Bronchial epithelial cell (primary cell): ENCODE measurements at places on chromosomes 7 and 10.
A peak's percentile ranks its signal among the peaks of the same experiment; 100 is the strongest.

DNA sequence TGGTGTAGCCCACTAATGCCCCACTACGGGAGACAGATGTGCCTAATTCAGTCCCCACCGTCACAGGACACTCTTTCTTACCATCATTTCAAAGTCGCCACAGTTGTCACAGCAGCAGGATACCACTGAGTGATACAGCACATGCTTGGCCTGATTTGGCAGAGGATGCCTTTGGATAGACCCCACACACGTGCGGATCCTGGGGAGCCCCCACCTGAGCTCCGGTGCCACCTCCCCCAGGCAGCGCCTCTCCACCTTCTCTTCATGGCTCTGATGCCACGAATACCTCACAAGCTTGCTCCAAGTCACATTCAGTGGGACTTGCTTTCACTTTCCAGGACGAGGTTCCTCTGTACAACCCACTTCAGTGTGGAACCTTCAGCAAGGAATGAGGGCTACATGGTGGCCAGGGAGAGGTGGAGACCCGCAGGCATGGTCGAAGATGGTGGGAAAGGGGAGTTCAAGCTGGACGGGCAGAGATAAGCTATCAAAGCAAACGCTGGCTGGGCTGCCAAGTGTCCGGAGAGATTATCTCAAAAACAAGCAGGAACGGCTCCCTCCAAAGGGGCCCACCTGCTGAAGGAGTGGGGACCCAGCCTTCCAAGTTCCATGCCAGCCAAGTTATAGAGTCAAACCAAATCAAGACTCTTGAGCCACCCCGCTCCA, 107.4 kb downstream of the ZRANB1 start:
- DNase-seq = no peak

GRCh38 chr10:49081547-49082275, 33.6 kb downstream of the VSTM4 start:
- DNase-seq = no peak

- no peak for DNase-seq
Measured at GRCh38 chr7:21965291-21965690, 19.6 kb upstream of the CDCA7L start.

DNA sequence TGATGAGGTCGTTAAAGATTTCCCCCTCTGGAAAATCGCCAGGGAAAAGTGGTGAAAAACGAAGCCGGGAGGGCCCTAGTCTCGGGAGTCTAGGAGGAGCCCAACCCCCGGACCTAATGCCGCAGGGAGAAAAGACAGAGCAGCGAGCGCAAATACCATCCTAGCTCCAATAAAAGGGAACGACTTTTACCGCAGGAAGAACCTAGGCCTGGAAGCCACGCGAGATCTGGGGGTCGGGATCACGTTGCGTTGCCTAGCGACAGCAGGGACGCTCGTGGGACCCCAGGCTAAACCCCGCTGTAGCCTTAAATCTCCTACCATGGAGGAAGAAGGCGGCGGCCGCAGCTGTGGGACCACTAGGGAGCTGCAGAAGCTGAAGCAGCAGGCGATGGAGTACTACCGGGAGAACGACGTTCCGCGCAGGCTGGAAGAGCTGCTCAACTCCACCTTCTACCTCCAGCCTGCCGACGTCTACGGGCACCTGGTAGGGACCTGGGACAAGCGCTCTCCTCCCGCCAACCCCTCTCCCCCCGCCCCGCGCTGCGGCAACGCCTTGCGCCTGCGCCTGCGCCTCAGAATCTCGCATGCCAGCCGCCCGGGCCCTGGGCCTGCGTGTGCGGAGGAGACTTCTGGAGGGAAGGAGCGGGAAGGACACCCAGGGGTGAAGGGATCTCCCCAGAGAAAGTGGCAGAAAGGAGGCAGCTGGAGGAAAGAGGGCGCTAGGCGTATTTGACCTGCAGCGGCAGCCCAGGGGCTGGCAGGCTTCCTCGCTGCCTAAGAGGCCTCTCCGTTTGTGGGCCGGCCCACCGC, at the start of gene ENO4:
Gene ENO4, plus strand, starts transcription at position 252 of the 810 bp plus-strand sequence. Its CDS starts 68 bp downstream, at position 320.
- DNase-seq = peak; percentile 80

DNA sequence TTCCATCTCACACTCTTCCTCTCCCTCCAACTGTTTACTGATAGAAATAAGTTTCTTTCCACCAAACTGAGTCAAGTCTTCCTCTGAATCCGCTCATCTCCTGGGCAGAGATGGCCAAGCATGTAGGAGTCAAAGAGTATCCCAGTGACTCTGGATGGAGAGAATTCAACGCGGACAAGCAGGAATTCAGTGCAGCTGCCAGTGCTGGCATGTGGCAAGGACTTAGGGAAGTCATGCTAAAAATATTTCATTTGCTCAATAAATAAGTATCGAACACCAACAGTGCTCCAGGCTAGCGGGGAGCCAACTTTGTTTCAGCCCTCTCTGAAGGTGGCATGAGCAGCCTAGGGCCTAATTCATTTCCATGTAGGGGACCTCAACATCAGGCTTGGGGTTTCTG, 351.6 kb upstream of the ZMIZ1 start:
- DNase-seq = peak; percentile 15

DNA sequence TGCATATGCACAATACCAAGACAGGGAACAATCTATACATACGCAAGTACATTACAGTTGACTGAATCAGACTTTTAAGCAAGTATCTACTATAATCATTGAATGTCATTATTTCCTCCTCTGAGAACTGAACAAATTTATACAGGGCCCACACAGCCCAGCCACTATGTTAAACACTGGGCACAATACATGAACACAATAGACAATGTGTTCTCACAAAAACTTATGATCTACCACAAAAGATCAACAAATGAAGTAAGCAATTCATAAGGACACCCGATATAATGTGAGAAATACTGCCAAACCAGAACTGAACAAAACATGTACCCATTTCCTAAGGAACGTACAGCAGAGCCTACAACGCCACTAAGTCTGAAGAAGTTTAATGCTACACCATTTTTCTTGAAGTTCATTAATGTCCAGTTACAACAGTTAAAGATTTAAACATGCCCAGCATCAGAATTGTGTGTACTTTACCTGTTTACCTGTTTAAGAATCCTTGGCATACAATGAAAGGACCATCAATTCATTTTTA, 31.5 kb downstream of the SHTN1 start:
- DNase-seq = no peak

GRCh38 chr7:35374858-35375257, 121.0 kb upstream of the TBX20 start:
- no peak for DNase-seq

GRCh38 chr7:98162758-98163157, 48.5 kb upstream of the BHLHA15 start:
- DNase-seq = peak; percentile 24

- DNase-seq = peak; percentile 1
Measured at GRCh38 chr7:69654381-69654780, 56.1 kb downstream of the AUTS2 start.

DNA sequence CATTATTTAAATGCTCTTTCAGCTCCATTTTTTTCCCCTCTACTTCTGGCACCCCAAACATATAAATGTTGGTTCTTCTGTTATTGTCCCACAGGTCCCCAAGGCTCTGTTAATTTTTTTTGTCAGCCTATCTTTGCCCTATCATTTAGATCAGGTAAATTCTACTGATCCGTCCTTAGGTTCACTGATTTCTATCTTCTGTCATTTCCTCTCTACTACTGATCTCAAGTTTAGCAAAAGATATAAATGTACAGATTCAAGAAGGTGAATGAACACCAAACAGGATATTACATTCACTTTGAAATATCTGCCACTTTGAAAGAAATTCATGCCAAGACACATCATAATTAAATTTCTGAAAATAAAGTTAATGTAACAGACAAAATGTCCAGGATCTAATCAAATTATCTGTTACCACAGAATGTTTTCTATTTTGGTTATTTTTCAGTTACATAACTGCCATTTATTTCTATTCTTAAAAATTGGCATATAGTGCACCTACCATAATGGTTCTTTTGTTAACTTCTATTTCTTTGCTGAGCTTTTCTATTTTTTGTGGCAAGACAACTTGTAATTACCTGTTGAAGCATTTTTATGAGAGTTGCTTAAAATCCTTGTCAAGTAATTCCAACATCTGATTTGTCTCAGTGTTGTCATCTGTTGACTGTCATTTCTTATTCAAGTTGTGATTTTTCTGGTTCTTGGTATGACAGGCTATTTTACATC, 12.1 kb upstream of the CUBN start:
- DNase-seq = no peak

DNA sequence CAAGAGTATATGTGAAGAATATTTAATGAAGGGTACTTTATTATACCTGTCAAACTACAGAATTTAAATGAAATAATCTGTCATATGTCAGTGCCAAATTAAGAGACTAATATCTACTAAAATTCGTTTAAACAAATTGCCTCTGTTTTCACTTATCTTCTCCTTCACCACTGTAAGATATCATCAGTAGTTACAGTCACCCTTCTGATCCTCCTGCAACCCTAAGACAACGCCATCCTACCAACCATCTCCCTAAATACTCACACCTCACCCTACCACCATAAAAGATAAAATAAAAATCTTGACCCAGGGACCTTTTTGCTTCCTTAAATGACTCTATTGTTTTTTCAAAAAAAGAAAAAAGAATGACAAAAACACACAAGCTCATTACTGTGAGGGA, 20.8 kb downstream of the EZH2 start:
- no peak for DNase-seq

- DNase-seq = peak; percentile 5
Measured at GRCh38 chr7:12062062-12062461, 149.0 kb upstream of the TMEM106B start.

DNA sequence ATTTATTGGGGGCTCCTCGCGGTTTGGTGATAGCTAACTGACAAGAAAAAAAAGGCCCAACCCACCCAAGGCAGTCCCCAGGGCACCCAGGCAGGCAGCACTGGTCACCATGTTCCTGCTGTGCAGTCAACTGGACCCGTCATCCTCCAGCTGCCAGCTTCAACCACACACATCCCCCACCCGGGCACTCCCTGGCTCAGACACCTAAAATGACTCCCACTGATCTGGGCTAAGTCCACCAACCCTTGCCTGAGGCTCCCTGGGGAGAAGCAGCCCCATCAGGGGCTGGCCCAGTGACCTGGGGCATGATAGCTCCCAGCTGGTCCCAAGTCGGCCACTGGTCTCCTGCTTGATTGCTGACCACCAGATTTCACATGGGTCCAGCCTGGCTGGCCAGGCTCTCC, 161.8 kb downstream of the NRF1 start:
- no peak for DNase-seq

GRCh38 chr7:125424721-125425120, 495.1 kb upstream of the POT1 start:
- DNase-seq = peak; percentile 92

DNA sequence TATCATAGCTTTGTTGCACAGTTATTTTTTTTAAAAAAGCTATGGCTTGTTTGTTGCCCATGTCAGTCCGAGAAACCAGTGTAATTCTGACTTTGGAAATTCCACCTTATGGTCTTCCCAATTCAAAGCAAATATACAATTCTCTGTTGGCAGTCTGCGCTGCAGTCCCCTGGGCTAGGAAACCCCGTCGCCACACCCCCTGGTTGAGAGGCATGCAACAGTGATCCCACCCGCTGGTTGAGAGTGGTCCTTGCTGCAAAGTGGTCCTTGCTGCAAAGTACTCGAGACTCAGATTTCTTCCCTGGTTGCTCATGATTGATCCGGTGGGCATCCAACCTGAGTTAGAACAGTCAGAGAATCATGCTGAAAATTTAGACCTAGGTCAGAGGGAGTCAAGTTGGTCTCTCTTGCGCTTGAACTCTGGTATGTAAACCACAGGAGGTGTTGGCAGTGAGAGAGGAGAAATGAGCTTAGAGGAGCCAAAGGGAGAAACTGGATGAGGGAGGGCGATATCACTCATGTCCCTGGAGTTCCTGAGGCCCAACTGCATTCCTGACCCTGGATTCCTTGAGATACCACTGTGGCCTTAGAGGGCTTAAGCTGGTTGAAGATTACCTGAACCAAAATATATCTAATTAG, 45.0 kb upstream of the STK17A start:
- no peak for DNase-seq

DNA sequence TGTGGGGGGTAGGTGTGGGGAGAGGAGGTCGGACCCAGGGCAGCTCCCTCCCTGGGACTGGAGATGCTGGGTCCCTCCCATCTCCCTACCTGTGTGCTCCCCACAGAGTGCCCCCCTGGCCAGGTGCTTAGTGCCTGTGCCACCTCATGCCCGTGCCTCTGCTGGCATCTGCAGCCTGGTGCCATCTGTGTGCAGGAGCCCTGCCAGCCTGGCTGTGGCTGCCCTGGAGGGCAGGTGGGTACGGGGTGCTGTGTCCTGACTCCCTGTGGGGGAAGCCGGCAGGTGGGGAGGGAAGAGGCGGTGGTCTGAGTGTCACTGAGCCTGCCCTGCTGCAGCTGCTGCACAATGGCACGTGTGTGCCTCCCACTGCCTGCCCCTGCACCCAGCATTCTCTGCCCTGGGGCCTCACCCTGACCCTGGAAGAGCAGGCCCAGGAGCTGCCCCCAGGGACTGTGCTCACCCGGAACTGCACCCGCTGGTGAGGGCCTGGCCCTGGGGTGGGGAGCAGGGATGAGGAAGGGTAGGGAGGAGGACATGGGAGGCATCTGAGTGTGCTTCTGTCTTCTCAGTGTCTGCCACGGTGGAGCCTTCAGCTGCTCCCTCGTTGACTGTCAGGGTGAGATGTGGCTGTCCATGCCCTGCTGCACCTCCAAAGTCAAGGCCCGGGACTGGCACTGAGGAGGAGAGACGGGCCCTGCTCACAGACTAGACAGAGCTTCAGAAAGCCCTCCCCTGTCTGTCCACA, 11.7 kb upstream of the ZNF862 start:
- DNase-seq = no peak

GRCh38 chr7:22013711-22014110, 68.0 kb upstream of the CDCA7L start:
- DNase-seq = no peak

DNA sequence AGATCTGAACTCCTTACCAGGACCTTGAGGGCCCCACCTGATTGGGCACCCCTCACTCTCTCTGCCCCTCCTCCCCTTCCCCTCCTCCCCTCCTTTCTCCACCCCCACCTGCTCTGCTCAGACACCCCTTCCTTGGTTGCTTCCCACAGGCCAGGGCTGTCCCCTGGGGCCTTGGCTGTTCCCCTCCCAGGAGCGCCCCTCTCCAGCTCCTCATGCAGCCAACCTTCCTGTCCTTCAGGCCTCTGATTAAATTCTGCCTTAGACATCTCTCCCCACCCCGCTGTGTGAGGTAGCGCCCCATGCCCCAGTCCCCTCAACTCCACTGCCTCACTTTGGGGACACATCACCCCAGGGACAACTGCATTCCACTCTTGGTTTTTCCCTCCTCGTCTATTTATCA, 32.4 kb downstream of the HTRA1 start:
- no peak for DNase-seq

GRCh38 chr10:86795353-86795752, 38.9 kb downstream of the BMPR1A start:
- peak; percentile 54 for DNase-seq

- peak; percentile 8 for DNase-seq
Measured at GRCh38 chr7:4849390-4849789, 12.4 kb downstream of the PAPOLB start.

- DNase-seq = no peak
Measured at GRCh38 chr7:2928613-2929311, 84.7 kb upstream of the GNA12 start.
